Activated T-helper 2 cell treated with anti-CD3 and anti-CD28 coated beads, Interferon-gamma antibody, Interleukin-2, Interleukin-4, amounts not matched to agents 10 μg/mL and 5 μg/mL and 100 μg/mL, durations not matched to agents 14 hours and 24 hours and 36 hours (primary cell): ENCODE measurements at places on chromosomes 16 and 17. TPM values are rescaled to one million over a fixed set of nuclear protein-coding genes. Genes with fewer than 3 reads are reported as not detected.

The NXN gene
- 0.43 and 0.48 TPM in 2 replicates for total RNA-seq

The TPSG1 gene
- total RNA-seq, result not detected in 2 replicates

The SSTR5 gene
- total RNA-seq, result not detected in 2 replicates

The CCL14 gene
- not detected in 2 replicates for total RNA-seq

The KRT39 gene
- not detected in 2 replicates for total RNA-seq

DNA sequence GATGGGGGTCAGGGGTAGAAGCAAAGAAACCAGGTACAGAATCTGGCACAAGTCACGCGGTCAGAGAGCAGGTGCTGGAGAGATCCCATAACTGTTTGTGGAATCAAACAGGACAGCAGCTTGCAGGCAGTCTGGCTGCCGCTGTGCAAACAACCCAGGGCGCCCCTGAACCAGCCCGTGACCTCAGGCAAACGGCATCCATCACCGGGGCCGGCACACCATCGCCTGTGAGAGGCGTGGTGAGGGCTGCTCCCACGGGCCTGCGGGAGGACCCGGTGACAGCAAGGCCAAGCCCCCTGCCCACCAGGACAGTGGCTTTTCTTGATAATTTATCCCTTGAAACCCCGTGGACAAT lies 47.9 kb downstream of the CBFA2T3 start:
- no peaks in the 10 kb centered on the region for H3K4me1 ChIP-seq
- H3K4me3 ChIP-seq, result no peak overlapping the region
- no peaks in the 10 kb centered on the region for H3K36me3 ChIP-seq
- no peak for DNase-seq

DNA sequence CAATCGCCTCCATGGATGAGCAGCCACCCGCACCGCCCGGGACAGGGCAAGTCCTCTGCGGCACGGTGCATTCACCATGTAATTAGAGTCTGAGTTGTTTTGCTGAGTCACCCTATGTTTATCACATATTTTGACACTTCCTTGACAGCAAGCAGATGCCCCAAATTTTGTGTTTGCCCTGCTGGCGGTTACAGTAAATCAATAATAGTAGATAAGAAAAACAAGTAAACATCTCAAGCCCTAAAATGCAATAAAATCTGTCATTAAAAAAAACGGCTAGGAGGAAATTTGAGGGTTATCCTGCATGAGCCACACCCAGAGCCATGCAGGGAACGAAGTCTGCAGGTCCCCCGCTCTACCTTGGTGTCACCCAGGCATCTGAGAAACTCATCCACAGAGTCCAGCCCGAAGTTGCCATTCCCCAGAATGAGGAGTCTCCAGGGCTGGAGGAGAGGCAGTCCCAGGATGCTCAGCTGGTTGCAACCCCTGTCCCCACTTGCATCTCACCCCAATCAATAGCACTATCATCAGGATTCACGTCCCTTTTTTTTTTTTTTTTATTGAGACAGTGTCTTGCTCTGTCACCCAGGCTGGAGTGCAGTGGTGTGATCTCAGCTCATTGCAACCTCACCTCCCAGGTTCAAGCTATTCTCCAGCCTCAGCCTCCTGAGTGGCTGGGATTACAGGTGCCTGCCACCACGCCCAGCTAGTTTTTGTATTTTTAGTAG lies 16.5 kb upstream of the ST6GALNAC1 start:
- H3K27ac ChIP-seq, result peak overlapping the region; percentile 9
- peaks cover 18% of the 10 kb centered on the region for H3K4me1 ChIP-seq
- H3K36me3 ChIP-seq, result no peaks in the 10 kb centered on the region
- no peak for DNase-seq

DNA sequence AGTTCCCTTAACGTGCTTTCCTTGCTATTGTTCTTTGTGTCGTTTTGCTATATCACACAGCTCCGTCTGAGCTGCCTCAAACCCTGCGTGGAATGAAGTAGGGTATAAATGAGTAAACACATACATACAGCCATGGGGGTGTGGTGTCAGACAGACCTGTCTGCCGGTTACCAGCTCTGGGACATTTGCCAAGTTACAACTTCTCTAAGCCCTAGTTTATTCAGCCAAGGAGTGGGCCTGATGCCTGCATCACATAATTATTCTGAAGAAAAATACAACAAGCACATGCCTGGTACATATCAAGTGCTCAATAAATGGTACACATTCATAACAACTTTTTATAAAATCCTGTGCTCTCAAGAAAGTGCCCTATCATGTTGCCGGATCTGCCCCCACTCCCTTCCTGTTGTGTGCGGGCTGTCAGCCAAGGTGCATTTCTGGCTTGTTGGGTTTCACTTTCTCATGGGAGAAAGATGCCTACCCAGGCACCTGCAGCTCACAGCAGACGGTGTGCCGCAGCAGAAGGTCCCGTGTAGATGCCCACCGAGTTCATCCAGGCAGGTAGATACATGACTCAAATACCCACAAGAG lies 30.5 kb downstream of the SMPD3 start:
- peaks cover 20% of the 10 kb centered on the region for H3K27me3 ChIP-seq
- peak; percentile 78 for DNase-seq
- H3K4me1 ChIP-seq, result peaks cover 26% of the 10 kb centered on the region
- peak overlapping the region; percentile 48 for H3K4me3 ChIP-seq

- H3K36me3 ChIP-seq, result peaks cover 5% of the 10 kb centered on the region
- no peak for DNase-seq
- no peak overlapping the region for H3K27ac ChIP-seq
- no peak overlapping the region for H3K4me3 ChIP-seq
- peaks cover 32% of the 10 kb centered on the region for H3K4me1 ChIP-seq
- H3K27me3 ChIP-seq, result no peaks in the 10 kb centered on the region
Measured at GRCh38 chr17:47837401-47838039, 3.6 kb downstream of the SCRN2 start.

GRCh38 chr16:15873301-15873700 lies 15.1 kb downstream of the CEP20 start:
- no peak overlapping the region for H3K4me3 ChIP-seq
- H3K36me3 ChIP-seq, result peaks cover 49% of the 10 kb centered on the region
- DNase-seq, result no peak
- peaks cover 5% of the 10 kb centered on the region for H3K4me1 ChIP-seq

GRCh38 chr17:78921437-78921971 lies 3.7 kb downstream of the TIMP2 start:
- H3K27ac ChIP-seq, result no peak overlapping the region
- peaks cover 21% of the 10 kb centered on the region for H3K27me3 ChIP-seq
- H3K4me1 ChIP-seq, result peaks cover 11% of the 10 kb centered on the region
- no peak for DNase-seq
- H3K4me3 ChIP-seq, result no peak overlapping the region

GRCh38 chr17:15262291-15263205 lies 2.6 kb downstream of the PMP22 start:
- DNase-seq, result no peak
- H3K27ac ChIP-seq, result no peak overlapping the region
- H3K4me3 ChIP-seq, result peak overlapping the region; percentile 61
- peaks cover 74% of the 10 kb centered on the region for H3K27me3 ChIP-seq
- no peaks in the 10 kb centered on the region for H3K36me3 ChIP-seq

GRCh38 chr16:77225182-77225581 lies 26.0 kb downstream of the SYCE1L start:
- H3K4me1 ChIP-seq, result peaks cover 3% of the 10 kb centered on the region
- H3K4me3 ChIP-seq, result no peak overlapping the region
- H3K36me3 ChIP-seq, result no peaks in the 10 kb centered on the region

- H3K27ac ChIP-seq, result no peak overlapping the region
- DNase-seq, result no peak
- H3K27me3 ChIP-seq, result peaks cover 5% of the 10 kb centered on the region
- no peaks in the 10 kb centered on the region for H3K36me3 ChIP-seq
- H3K4me3 ChIP-seq, result no peak overlapping the region
- H3K4me1 ChIP-seq, result no peaks in the 10 kb centered on the region
Measured at GRCh38 chr16:85856585-85856984, 42.4 kb upstream of the IRF8 start.

DNA sequence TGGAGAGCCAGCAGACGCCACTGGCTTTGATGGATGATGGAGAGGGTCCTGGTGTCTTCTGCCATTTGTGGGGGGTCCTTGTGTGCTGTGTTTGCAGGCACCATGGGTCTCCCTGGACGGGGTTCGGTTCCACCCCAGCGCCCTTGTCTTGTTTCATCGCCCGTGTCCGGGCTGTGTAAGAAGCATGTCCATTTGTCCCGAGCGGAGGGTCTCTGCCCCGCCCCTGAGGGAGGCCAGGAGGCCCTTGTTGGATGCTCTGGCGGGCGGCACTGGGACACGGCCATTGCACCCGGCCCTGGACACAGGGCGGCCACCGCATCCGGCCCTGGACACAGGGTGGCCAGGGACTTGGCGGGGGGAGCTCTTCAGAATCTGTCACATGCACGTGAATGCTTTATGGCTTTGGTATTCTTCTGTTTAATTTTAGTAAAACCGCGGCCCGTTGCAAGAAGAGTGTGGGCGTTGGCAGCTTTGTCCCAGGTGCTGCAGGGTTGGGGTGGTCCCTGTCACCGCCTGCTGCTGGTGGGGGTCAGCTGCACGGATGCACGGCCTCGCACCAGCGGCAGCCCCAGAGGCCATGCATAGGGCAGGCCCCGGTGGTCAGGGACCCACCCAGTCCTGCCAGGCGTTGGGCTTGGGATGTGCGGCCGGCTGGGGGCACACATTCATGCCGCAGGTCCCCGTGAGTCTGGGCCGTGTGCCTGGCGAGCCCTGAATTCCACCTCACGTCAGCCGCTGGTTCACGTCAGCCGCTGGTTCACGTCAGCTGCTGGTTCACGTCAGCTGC lies 21.0 kb upstream of the ZNF750 start:
- DNase-seq, result no peak
- H3K27me3 ChIP-seq, result no peaks in the 10 kb centered on the region
- peaks cover 25% of the 10 kb centered on the region for H3K36me3 ChIP-seq
- peak overlapping the region; percentile 89 for H3K4me3 ChIP-seq
- peaks cover 54% of the 10 kb centered on the region for H3K4me1 ChIP-seq

GRCh38 chr17:41722231-41722630 lies 10.1 kb downstream of the GAST start:
- peaks cover 4% of the 10 kb centered on the region for H3K27me3 ChIP-seq
- no peak overlapping the region for H3K27ac ChIP-seq
- peaks cover 5% of the 10 kb centered on the region for H3K4me1 ChIP-seq

DNA sequence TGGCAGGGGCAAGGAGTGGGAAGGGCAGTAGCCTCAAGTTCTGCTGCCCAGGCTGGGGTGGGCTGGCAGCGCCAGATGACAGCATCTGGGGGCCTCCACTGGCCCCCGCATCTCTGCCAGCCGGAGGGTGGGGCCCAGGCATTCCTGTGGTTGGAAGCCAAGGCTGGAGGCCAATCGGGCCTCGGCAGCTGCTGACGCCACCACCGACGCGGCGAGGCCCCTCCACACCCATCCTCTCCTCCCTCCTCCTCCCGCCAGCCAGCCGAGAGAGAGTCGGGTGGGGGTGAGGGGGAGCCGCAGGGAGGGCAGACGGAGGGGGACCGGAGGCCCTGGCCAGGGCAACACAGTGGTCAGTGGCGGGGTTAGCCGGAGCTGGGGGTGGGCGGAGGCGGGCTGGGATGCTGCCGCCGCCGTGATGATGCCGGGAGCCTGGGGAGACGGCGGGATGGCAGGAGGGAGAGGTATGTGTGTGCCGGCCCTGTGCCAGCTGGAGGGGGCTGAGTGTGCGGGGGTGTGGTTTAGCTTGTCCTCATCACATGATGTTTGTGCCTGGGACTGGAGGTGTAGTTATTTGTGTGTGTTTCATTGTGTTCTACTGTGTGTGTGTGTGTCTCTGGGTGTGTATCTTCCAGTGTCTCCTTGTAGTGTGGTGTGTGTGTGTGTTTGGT lies 36.6 kb downstream of the ARHGAP23 start:
- H3K4me3 ChIP-seq, result no peak overlapping the region
- no peaks in the 10 kb centered on the region for H3K36me3 ChIP-seq
- no peaks in the 10 kb centered on the region for H3K27me3 ChIP-seq
- H3K4me1 ChIP-seq, result no peaks in the 10 kb centered on the region
- no peak for DNase-seq

GRCh38 chr16:2038382-2039231 lies 9.0 kb downstream of the NTHL1 start:
- H3K27me3 ChIP-seq, result no peaks in the 10 kb centered on the region
- no peaks in the 10 kb centered on the region for H3K4me1 ChIP-seq
- H3K27ac ChIP-seq, result no peak overlapping the region
- no peak for DNase-seq
- peaks cover 4% of the 10 kb centered on the region for H3K36me3 ChIP-seq
